ENCODE measurements at places on chromosomes 3 and 15.

DNA sequence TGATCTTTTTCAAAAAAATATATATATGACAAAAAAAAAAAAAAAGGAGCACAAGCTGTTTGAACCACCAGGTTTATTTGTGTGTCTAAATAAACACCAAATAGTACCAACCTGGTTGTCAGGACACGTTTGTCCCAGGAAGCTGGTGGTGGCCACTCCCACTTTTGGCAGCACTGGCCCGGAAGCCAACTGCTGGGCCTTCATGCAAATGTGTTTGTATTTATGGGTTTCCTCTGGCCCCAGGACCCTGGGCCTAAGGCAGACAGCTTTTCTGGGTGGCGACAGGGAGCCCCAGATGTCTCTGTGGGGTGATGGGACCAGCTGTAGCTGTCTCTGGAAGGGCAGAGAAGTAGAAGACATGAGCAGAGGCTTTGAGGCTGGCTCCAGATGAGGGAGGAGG is 31.6 kb downstream of the PRKCD start:
- no peak for DNase-seq

GRCh38 chr3:113428581-113428980 is 12.7 kb downstream of the CFAP44 start:
- no peak for DNase-seq

- DNase-seq, result peak; percentile 70
Observed at GRCh38 chr15:100733101-100733842, 130.9 kb downstream of the ASB7 start.

- no peak for DNase-seq
Observed at GRCh38 chr3:133162670-133163305, 124.6 kb downstream of the TMEM108 start.

DNA sequence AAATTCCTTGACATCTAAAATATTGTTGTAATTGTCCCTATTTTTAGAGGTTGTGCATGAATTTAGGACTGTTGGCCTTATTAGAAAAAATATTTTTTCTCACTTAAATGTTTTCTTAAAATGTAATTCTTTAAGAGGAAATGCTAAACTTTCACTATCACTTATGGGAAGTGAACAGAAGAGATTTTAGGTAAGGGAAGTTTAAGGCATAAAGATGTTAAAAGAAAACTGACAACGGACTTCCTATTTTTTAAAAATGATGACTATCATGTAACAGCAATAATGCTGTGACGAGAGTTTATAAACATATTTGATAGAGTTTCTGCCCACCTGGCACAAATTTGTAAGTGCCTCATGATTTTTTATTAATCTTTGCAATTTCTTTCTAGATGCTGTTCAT is 3.1 kb downstream of the C3orf38 start:
- DNase-seq, result no peak

- DNase-seq, result no peak
Observed at GRCh38 chr3:64253689-64254088, 28.4 kb upstream of the PRICKLE2 start.

DNA sequence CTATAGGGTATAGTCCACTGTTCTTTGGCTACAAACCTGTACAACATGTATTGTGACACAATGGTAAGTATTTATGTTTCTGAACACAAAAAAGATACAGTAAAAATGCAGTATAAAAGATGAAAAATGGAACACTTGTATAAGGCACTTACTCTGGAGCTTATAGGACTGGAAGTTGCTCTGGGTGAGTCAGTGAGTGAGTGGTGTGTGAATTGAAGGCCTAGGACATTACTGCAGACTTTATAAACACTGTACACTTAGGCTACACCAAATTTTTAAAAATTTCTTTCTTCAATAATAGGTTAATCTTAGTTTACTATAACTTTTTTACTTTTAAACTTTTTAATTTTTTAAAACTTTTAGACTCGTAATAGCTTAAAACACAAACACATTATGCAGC is 10.5 kb upstream of the PDZRN3 start:
- DNase-seq, result no peak

DNA sequence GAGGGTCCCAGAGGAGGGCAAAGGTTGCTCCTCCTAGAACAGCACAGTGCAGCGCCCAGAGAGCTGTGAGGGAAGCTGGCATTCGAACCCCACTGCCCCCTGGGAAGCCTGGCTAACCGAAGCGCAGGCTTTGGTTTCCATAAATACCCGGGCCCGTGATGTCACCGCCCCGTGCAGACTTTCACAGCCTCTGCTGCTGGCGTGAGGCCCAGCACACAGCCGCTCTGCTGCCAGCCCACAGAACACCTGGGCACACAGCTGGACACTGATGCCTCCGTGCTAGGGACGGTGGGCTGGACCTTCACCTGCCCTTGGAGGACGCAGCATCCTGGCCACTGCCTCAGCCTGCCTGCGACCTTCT is 1.0 kb downstream of the IQSEC1 start:
- DNase-seq, result no peak

- DNase-seq, result no peak
Observed at GRCh38 chr15:32643907-32644445, 2.5 kb downstream of the SCG5 start.

DNA sequence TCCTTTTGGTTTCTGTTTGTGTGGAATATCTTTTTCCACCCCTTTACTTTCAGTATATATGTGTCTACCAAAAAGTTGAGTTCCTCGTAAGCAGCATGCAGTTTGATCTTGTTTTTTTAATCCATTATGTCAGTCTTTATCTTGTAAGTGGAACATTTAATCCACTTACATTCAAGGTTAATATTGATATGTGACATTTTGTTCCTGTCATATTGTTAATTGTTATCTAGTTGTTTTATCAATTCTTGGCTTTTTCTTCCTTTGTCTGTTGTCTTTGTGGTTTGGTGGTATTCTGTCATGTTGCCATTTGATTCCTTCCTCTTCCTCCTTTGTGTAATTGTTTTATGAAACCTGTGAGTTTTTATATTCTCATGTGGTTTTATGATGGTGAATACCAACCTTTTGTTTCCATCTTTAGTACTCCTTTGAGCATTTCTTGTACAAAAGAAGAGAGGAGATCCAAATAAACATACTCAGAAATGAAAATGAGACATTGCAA is 43.4 kb upstream of the XCR1 start:
- DNase-seq, result no peak

Measured in fibroblast of skin of left quadriceps (primary cell).